C1 segment of cervical spinal cord (tissue), 14 donors: ENCODE measurements at places on chromosomes 6 and 20.

DNA sequence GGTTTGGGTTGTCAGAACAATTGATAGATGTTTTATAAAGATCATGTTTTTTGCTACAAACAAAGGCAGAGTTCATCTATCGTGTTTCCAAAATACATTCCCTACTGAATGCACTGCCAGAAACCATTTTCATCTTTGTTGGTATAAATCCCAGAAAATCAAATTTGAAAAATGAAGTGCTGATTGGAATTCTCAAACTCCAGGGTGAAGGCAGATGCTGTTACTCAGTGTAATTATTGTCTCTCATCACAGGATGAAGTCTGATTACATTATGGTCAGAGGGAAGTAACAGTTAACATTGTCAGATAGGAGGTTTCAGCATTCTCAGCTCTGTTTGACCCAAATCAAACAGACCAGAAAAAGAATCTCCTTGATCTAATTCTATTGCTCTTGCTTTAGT lies 198.4 kb upstream of the KCNK16 start:
- DNase-seq = no peak

GRCh38 chr6:47700053-47700452 lies 1.7 kb downstream of the ADGRF4 start:
- DNase-seq = no peak

- DNase-seq = no peak
These were observed 4.7 kb downstream of the SAPCD1 start for GRCh38 chr6:31767096-31767645.

DNA sequence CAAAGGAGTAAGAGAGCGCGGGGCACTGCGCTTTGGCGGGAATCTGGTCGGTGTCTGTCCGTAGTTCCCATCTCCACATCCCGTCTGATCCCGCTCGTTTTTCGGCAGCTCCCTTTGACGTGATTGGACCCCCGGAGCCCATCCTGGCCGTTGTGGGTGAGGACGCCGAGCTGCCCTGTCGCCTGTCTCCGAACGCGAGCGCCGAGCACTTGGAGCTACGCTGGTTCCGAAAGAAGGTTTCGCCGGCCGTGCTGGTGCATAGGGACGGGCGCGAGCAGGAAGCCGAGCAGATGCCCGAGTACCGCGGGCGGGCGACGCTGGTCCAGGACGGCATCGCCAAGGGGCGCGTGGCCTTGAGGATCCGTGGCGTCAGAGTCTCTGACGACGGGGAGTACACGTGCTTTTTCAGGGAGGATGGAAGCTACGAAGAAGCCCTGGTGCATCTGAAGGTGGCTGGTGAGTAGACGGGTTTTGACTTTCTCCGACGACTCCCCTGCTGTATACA lies 1.4 kb downstream of the BTN1A1 start:
- DNase-seq = no peak

DNA sequence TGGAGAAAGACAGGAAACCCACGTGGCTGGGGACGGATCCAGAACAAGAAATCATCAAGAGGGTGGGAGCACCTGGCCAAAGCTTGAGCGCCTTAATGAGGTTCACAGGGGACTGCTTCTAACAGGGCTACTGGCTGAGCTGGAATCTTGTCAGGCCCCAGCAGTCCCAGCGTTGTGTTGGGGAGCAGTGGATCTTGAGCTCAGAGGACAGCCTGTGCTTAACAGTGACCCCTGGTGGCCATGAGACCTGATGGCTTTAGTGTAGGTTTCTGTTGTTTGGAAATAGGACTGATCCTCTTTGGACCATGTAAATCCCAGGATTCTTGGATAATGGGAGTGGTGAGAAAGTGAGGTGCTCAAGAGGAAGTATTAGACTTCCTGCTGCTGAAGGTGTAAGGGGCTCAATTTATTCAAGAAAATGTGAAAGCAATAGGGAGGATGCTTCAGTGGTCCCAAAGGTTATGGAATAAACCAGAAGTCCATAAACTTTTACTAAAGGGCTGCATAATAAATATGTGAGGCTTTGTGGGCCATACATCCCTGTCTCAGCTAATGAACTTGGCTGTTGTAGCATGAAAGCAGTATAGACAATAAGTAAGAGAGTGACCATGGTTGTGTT lies 216.2 kb downstream of the NFATC2 start:
- DNase-seq = no peak

DNA sequence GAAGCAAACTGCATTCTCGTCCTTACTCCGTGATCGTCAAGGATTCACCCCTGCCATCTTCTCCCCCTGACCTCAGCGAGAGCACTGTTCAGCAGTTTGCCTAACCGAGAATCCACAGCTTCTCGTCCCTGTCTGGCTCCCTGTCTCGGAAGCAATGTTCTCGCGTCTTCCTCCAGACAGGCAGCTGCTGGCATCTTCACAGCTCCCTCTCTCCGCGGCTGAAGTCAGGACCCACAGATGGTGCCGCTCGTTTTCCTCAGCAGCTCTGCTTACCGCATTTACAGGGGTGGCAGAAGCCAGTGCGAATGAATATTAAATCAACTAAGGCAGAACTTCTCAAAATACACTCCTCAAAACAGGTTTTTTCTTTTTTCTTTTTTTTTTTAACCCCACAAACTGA lies 18.9 kb upstream of the SLC22A2 start:
- no peak for DNase-seq

GRCh38 chr6:16474772-16475493 lies 236.5 kb downstream of the GMPR start:
- no peak for DNase-seq
